ENCODE measurements at places on chromosomes 6 and 20.

GRCh38 chr6:107811591-107812218 is 12.4 kb downstream of the SCML4 start:
- no peak for DNase-seq

GRCh38 chr6:43052842-43053544 is 658 bp downstream of the CUL7 start:
- DNase-seq: no peak

- DNase-seq: no peak
These were observed 201.9 kb downstream of the PLCB4 start for GRCh38 chr20:9270831-9271230.

- DNase-seq: no peak
These were observed 60.0 kb upstream of the TNFAIP3 start for GRCh38 chr6:137806914-137807682.

GRCh38 chr6:26401987-26402658 is at the start of gene BTN3A1:
Gene BTN3A1 (plus strand): TSS chr6:26402275. CDS start chr6:26405564, 3,289 bp downstream.
- peak; percentile 67 for DNase-seq

All from prostate gland (tissue), 2 donors.